ENCODE measurements at places on chromosomes 6 and 20. TPM values are rescaled to one million over a fixed set of nuclear protein-coding genes. Genes with fewer than 3 reads are reported as not detected.

The SCP2D1 gene
- not detected for total RNA-seq

The VGLL2 gene
- total RNA-seq = not detected

The BPIFA1 gene
- total RNA-seq = not detected

The TREML2 gene
- not detected for total RNA-seq

The SOX4 gene
- 72.5 TPM for total RNA-seq

The ANGPT4 gene
- total RNA-seq = not detected

The ARG1 gene
- not detected for total RNA-seq

The CCDC170 gene
- total RNA-seq = 0.09 TPM

The GMNN gene
- total RNA-seq = 28.3 TPM

The CLIC5 gene
- not detected for total RNA-seq

The PAK5 gene
- not detected for total RNA-seq

The CTCFL gene
- not detected for total RNA-seq

The EDN1 gene
- 168 TPM for total RNA-seq

The BANF2 gene
- total RNA-seq = not detected

The TCP11 gene
- total RNA-seq = not detected

The ADAT2 gene
- 4.7 TPM for total RNA-seq

The TMEM217 gene
- 8.6 TPM for total RNA-seq

The ADGRG6 gene
- total RNA-seq = 5.3 TPM

The COL21A1 gene
- 0.85 TPM for total RNA-seq

The LY6G5C gene
- total RNA-seq = 1.1 TPM

The GSTA2 gene
- not detected for total RNA-seq

The CYP39A1 gene
- 0.09 TPM for total RNA-seq

The OR12D3 gene
- total RNA-seq = not detected

The PRR18 gene
- total RNA-seq = not detected

The AFG1L gene
- 1.7 TPM for total RNA-seq

The CNR1 gene
- total RNA-seq = under 0.01 TPM

The CST2 gene
- total RNA-seq = not detected

The TOX2 gene
- 2.4 TPM for total RNA-seq

The LTB gene
- total RNA-seq = 2.3 TPM

All from endothelial cell of coronary artery (primary cell).